COLO829 (cell line): ENCODE measurements at places on chromosomes 6 and 20.

GRCh38 chr20:60447703-60448102 lies 489.5 kb downstream of the CDH26 start:
- DNase-seq, result peak; percentile 14

- no peak for DNase-seq
These were observed 86.5 kb downstream of the MRPL14 start for GRCh38 chr6:44040786-44041185.

DNA sequence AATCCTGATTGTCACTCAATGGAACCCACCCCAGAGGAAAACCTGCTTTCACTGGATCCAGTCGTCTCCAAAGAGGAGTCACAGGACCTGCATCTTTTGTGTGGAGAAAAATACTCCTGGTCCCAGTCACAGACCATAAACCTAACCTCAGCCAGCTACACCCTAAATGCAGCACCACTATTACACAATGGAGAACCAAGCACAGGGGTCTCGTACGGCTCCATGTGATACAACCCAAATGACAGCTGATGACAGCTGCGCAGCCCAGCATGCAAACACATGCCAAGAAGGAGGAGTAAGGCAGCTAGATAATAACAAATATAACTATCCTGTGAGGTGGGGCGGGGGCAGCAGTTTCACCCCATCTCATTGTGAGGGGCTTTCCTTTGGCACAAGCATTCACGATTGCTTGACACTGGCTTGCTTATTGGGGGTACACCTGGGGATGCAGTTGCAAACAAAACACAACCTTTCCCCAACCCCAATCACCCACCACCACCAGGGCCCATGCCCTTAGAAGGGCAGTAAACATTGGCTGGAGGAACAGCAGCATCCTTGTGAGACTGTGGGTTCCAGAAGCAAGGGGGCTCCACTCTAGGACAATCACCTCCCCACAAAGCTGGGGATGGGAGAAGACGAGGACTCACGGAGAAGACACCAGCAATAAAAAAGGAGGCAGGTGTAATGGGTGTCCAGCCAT lies 51.5 kb downstream of the TRERF1 start:
- no peak for DNase-seq

GRCh38 chr6:118240878-118241528 lies 307.1 kb upstream of the PLN start:
- no peak for DNase-seq

GRCh38 chr6:15993716-15994228 lies 135.1 kb upstream of the MYLIP start:
- DNase-seq, result no peak

GRCh38 chr6:47669684-47670513 lies 28.5 kb upstream of the ADGRF4 start:
- DNase-seq, result peak; percentile 82

- DNase-seq, result no peak
These were observed 69.8 kb upstream of the SNX9 start for GRCh38 chr6:157753291-157753690.

GRCh38 chr6:85747666-85748065 lies 105.0 kb upstream of the SYNCRIP start:
- DNase-seq, result no peak

GRCh38 chr20:46994341-46994740 lies 99.7 kb downstream of the EYA2 start:
- DNase-seq, result no peak
